ENCODE measurements at places on chromosomes 1 and 21.

DNA sequence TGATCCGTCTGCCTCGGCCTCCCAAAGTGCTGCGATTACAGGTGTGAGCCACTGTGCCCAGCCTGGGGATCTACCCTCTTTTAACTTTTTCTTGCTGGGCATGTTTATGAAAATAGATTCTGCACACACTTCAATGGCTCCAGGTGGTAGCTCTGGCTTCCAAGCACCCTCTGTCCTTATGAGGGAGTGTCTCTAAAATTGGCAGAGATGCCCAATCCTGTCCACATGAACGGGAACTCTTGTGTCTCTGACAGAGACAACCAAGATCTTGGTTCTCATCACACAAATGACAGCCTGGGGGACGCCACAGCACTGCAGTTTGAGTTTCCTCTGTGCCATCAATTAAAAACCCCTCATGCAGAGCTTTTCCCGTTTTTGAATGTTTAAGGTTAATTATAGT lies 43.4 kb upstream of the ANGPTL7 start:
- DNase-seq, result no peak

- DNase-seq, result no peak
These were observed 26.0 kb upstream of the KCNK2 start for GRCh38 chr1:215056584-215056983.

DNA sequence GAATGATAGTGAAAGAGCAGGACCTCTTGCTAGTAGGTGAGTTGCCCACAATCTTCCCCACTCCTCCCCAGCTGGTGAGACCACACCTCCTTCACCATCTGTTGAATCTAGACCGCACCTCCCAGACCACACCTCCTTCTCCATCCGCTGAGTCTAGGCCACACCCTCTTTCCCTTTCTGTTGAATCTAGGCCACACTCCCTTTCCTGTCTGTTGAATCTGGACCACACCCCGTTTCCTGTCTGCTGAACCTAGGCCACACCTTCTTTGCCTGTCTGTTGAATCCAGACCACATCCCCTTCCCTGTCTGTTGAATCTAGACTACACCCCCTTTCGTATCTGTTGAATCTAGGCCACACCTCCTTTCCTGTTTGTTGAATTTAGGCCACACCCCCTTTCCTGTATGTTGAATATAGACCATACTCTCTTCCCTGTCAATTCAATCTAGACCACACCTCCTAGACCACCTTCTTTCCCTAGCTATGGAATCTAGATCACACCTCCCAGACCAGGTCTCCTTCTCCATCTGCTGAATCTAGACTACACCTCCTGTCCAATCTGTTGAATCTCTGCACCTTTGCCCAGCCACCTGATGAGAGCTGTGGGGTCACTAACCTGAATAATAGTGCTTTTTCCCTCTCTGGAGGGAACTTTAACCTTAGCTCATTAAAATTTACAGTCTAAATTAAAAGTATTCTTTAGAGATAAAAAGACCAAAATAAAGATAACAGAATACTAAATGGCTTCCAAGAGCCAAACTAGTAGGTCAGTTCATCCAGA lies 116.3 kb downstream of the DAB1 start:
- DNase-seq, result no peak

- no peak for DNase-seq
These were observed 72.4 kb downstream of the FH start for GRCh38 chr1:241447031-241447644.

DNA sequence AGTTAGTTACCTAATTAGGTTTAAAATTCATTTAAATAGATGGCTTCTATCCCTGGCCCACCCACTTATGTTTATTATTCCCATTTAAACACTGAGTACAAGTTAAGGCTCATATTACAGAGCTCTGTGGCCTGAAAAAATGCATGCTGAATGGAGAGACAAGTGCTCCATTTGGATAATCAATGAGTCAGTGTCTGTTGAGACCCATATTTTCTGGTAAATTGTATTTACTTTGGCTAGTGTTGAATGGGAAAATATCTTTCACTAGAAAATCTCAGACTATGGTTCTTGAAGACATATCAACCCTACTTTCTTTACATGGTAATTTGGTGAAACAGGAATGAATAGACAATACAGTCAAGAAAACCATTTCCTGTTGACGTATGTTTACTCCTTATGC lies 356.0 kb downstream of the S1PR1 start:
- DNase-seq, result no peak

- DNase-seq, result no peak
These were observed 393.6 kb downstream of the PTPRU start for GRCh38 chr1:29629814-29630516.
